ENCODE measurements at places on chromosomes 11 and 22.

GRCh38 chr11:29368126-29368525, 648.7 kb downstream of the KCNA4 start:
- no peak for DNase-seq

DNA sequence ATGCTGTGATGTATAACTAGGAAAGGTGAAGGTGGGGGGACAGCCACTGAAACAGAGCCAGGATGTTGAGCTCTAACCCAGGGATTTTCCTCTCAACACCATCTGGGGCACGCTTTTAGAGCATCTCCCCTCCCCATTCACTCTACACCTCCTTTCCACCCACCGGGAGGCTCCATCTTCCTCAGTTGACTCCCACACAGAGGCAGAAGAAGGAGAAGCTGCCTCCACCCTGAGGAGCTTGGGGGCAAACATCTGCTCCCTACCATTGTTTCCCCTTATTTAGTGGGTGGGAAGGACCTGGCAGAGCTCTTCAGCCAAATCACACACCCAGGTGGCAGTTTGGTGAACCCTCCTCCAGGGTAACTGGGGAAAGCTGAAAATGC, 50.0 kb upstream of the ADA2 start:
- no peak for DNase-seq

DNA sequence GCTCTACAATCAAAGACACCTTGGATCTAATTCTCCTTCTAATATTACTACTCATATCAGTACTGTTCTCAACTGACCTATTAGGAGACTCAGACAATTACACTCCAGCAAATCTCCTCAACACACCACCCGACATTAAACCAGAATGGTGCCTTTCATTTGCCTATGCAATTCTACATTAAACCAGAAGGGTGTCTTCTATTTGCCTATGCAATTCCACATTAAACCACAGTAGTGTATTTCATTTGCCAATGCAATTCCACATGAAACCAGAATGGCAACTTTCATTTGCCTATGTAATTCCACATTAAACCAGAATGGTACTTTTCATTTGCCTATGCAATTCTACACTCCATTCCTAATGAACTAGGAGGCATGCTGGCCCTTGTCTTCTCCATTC, 15.3 kb upstream of the APOL3 start:
- no peak for DNase-seq

DNA sequence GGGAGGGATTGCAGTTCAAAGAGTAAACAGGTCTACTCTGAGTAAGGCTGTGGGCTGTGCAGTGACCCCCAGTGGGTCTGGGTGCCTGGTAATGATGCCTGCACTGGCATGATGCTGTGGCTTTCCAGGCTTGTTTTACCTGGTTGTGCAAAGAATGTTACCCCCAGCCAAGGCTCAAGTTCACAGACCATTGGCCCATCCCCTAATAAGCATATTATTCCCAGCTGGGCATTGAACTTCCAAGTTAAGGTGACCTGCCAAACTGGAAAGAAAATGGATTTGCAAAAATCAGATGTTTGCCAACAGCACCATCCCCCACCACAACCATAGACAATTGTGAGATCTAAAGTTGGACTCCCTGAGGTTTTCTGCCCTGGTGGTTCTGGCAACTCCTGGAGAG, 7.9 kb upstream of the EHF start:
- no peak for DNase-seq

DNA sequence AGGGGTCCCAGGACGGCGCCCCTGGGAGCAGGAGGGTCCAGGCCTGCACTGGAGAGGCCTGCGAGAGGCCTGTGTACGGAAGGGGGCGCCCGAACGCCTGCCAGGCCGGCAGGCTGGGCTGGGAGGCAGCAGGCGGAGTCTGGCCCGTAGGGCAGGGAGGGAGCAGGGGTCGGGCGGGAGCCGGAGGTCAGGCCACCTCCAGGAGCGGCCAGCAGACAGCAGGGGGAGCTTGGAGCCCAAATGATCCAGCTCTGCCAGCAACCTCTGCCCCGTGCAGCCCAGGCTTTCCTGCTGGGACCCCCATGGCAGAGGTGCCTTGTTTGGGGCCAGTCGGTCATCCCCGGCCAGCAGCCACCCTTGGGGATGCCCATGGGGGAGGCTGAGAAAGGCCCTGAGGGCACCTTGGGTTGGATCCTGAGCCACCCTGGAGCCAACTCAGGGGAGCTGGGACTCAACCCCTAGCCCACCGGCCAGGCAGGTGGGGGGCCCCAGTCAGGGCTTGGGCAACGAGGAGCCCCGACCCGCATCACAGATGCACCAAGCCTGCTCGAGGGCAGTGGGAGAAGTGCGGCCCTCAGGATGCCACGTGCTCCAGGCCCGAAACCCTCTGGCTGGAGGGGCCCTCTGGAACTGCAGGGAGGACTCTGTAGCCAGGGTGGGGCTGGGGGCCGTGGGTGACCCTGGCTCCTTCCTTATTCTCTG, 9.6 kb upstream of the SYT8 start:
- DNase-seq, result peak; percentile 16

- DNase-seq, result no peak
Observed at GRCh38 chr11:13047884-13048283, 38.8 kb downstream of the RASSF10 start.

GRCh38 chr11:86062719-86063118, 6.2 kb downstream of the PICALM start:
- no peak for DNase-seq

GRCh38 chr22:47757741-47758140, 995.3 kb downstream of the TBC1D22A start:
- DNase-seq, result no peak

GRCh38 chr11:108093128-108093904, 28.1 kb upstream of the ACAT1 start:
- no peak for DNase-seq

DNA sequence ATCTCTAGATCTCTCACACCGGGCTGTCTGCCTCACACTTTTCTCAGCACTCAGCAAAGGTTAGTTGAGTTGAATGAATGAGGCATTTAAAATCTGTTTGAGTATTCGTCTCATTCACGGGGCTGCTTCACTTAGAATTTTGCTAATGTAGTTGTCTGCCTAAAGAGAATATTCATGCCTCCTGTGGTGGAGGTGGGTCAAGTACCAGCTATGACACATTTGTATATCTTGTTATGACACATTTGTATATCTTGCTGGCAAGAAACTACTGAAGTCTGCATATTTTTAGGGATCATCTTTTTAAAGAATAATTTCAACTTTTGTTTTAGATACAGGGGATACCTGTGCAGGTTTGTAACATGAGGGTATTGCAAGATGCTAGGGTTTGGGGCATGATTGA, 43.1 kb downstream of the LDLRAD3 start:
- no peak for DNase-seq

GRCh38 chr11:112269139-112269538, 8.5 kb upstream of the PLET1 start:
- no peak for DNase-seq

- DNase-seq, result peak; percentile 97
Observed at GRCh38 chr11:89381094-89381493, 110.1 kb downstream of the NOX4 start.

DNA sequence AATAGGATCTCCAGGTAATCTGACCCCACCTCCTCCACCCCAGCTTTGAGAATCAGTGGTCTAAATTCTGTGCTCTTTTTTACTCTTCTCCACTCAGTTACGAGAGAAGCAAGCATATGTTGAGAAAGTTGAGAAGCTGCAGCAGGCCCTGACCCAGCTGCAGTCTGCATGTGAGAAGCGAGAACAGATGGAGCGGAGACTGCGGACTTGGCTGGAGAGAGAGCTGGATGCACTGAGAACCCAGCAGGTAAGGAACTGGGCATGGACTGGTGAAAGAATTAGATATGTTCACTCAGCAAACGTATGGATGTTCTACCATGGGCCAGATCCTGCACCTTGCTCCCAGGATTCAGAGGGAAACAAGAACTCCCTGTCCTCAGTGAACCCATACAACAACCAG, 85.7 kb downstream of the AMOTL1 start:
- DNase-seq, result no peak

DNA sequence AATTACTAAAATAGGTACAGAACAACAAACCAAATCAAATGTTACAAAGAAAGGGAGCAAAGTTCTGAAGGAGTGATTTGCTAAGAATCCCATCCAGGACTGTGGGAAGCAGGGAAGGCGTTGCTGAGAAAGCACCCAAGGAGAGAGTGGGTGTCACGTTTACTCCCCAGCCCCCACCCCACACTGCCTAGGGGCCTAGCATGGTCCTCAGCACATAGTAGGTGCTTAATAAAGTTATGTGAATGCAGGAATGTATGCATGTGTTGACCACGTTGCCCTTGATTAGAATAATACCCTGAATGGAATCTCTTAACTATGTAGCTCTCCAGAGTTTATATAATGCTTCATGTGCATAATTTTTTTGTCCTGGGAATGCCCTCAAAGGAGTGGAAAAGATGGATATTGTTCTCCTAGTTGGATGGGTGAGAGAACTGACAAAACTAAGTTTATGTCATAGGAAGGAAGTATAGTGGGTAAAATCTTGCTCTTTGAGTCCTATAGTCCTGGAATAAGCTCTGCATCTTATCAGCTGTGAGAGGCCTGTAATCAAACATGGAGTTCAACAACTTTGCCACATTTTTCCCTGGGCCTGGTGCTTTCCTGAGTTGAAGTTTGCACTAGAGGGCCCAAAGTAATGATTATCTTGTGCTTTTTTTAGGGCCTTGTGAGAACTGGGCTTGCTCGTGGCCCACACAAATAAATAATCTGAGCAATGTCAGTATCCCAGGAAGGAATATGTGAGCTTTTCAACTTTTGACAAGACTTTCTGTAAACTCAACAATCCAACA, 53.8 kb upstream of the LMO2 start:
- DNase-seq, result no peak

- no peak for DNase-seq
Observed at GRCh38 chr22:38450234-38450797, 4.7 kb downstream of the KCNJ4 start.

DNA sequence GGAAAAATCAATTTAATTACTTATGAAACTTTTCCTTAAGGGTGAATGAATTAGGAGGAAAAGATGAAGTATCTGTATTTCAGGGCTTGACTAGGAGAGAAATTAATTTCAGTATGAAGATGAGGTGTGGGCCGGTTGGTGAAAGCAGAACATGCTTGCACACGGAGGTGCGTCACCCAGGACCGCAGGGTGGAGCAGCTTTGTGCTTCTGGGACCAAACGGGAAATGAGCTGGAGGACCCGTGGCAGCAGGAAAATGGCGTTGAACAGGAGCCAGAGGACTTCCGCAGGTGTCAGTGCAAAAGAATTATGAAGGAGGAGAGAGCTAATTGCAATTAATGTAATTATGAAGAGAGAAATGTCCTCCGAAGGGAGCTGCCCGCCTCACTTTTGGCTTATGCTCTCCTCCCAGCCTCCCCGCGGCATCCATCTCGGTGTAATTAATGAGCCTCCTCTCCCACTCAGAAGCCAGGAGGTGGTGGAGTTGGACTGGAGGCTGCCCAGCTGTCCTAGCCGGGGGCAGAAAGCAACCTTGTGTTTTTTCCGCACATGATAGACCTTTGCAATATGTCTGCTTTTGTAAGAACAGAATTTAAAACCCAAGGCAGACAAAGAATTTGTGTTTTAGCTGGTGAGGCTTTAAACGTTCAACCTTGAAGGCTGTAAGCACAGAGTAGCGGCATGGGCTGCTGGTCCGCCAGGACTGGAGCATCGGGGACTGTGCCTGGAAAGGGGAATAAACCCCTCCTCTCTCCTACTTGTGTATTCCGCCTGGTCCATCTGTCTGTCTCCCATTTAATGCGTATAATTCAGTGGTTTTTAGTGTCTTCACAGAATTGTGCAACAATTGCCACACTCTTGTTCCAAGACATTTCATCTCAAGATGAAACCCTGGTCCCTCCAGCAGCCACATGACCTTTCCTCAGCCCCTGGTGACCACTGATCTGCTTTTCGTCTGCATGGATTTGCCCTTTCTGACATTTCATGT, 180.6 kb downstream of the TBC1D22A start:
- no peak for DNase-seq

DNA sequence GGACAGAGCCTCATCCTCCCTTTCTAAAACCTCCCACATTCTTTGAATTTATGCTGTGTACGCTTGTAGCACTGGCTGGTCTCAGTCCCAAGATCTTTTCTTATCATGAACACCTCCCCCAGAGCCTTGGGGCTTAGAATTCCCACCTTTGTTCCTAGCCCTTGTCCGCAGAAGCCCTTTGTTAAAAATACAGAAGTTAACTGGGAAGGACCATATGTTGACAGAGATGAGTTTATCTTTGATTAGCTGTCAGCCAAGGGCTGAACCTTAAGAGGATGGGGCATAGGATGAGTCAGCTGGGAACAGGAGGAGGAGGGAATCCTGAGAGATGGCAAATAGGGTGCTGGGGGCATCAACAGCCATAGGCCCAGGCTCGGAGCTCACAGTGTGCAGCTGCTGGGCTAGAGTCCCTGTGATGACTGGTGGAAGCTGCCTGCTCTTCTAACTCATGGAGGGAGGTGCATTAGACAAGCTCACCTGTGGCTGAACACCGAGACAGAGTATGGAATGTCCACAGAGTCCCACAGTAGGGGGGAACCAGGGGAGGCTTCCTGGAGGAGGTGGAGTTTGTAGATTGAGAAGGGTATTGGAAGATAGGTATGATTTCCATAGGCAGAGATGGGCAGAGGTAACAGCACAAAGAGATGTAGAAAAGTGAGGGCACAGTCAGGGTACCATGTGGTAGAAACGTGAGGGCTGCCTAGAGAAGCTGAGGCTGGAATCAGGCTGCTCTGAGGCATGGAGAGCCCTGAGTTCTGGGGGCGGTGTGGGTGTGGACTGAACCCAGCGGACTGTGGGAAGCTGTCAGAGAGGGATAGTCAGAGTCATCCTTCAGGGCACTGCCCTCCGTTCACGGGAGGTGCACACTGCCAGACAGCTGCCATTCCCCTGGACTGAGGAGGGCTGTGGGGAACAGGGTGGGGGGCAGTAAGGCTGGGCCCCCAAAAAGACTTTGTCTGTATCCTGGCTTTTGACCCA, 9.9 kb downstream of the MICAL2 start:
- DNase-seq, result peak; percentile 71

DNA sequence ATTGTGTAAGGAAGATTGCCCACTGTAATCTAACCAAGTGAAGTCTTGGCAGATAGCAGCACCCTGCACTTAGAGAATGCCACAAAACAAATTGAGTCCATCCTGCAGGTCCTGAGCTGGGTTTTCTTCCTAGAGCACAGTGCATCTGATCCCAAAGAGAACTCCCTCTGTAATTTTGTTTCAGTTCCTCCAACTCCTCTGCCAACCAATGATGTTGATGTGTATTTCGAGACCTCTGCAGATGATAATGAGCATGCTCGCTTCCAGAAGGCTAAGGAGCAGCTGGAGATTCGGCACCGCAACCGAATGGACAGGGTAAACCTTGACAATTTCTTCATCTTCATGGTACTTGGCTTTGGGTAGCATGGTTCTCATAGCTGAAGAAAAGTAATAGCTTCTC, 33.1 kb upstream of the ST14 start:
- DNase-seq, result no peak

All from fibroblast of pulmonary artery (primary cell).